Activated CD4-positive, alpha-beta T cell treated with anti-CD3 and anti-CD28 coated beads, Interleukin-2, amount 10 ng/mL, durations not matched to agents 24 days and 14 days (primary cell): ENCODE measurements at places on chromosomes 11 and 22. TPM values are rescaled to one million over a fixed set of nuclear protein-coding genes. Genes with fewer than 3 reads are reported as not detected.

SLC22A25 gene
- total RNA-seq: not detected in 2 replicates

MOGAT2 gene
- total RNA-seq: not detected in 2 replicates

GRCh38 chr11:9973921-9974320 lies 310.0 kb downstream of the SWAP70 start:
- DNase-seq: no peak

RFPL3 gene
- not detected in 2 replicates for total RNA-seq

CHRNA10 gene
- total RNA-seq: 2.0 and 2.7 TPM in 2 replicates

PGM2L1 gene
- total RNA-seq: 4.7 and 4.9 TPM in 2 replicates

C11orf16 gene
- total RNA-seq: not detected in 2 replicates

- no peak for DNase-seq
These were observed 123.7 kb downstream of the KCNQ1OT1 start for GRCh38 chr11:2576111-2576510.

- no peak for DNase-seq
These were observed 176.4 kb upstream of the PITPNB start for GRCh38 chr22:28095316-28096095.
